ENCODE measurements at places on chromosomes 5 and 9. TPM values are rescaled to one million over a fixed set of nuclear protein-coding genes. Genes with fewer than 3 reads are reported as not detected.

Gene C9
- 1,698 TPM for total RNA-seq

DNA sequence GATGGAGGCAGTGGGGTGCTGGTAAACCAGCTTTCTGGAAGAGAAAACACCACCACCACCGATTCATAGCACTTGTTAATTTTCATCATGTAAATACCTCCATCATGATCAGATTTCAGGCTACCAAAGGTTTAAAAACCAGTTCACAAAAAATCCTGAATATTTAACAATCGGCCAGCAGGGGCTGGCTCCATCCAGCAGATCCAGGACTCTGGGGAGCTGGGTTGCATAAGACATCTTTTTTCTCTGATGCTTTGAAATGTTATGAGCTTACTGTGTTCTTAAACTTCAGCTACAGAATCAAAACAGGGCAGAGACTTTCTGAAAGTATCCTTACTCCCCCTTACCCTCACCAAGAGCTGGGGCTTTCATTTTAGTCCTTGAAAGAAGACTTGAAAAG, 14.6 kb upstream of the RNF183 start:
- H3K4me3 ChIP-seq = no peak overlapping the region
- no peaks in the 10 kb centered on the region for H3K4me1 ChIP-seq
- DNase-seq = no peak
- H3K36me3 ChIP-seq = no peaks in the 10 kb centered on the region

DNA sequence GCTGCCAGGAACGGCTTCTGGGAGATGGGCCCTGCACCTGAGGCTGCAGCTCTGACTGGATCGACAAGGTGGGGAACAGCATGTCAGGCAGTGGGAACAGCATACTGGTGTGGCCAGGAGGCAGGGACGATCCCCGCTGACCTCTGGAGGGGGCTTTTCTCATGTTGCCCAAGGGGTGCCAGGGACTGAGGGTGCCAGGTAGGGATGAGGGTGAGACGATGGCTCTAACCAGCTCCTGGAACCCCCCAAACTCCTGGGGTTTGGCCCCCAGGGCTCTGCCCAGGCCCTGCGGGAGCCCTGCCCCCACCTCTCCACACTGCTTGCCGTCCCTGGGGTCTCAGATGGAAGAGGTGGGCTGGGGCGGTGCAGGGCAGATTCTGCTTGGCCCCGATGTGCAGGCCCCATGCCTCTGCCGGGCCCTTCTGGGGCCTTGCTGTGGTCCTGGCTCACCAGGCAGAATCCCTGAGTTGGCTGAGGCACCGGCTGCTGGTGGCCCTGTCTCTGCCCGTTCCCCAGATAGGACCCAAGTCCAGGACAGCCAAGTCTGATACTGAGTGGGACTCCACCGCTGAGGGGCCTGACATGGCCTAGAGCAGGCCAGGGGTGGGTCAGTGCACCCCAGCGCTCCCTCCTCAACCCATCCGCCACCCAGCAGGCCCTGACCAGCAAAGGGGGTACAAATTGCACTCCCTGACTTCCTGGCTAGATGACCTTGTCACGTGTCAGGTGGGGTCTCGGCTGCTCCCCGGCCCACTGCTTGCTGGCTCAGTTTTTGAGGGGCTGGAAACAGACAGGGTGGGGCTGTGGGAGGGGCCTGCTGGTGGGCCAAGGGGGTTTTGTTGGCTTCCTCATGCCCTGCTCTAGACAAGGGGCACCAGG, 28.4 kb upstream of the RNF130 start:
- H3K27me3 ChIP-seq = no peaks in the 10 kb centered on the region
- H3K4me3 ChIP-seq = no peak overlapping the region
- no peaks in the 10 kb centered on the region for H3K4me1 ChIP-seq
- H3K36me3 ChIP-seq = no peaks in the 10 kb centered on the region
- no peak overlapping the region for H3K27ac ChIP-seq

DNA sequence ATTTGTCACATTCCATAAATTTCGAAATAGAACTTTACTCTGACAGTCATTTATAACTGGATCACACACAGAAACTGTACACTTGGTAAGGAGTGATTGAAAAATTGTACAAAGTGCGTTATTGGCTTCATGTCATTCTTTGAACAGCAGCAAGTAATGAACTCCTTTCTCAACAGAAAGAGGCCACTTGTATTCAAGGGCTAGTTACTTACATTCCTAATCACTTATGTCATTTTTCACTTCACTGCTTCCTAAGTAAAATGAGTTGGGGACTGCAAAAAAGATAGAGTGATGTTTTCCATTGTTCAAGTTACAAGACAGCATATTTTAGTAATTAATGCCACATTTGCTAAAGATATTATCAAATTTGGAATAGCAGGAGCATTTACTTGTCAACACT, 893.2 kb downstream of the DTWD2 start:
- no peak overlapping the region for H3K27ac ChIP-seq
- no peaks in the 10 kb centered on the region for H3K36me3 ChIP-seq
- H3K27me3 ChIP-seq = no peaks in the 10 kb centered on the region
- no peak for DNase-seq

- no peak overlapping the region for H3K4me3 ChIP-seq
- no peaks in the 10 kb centered on the region for H3K36me3 ChIP-seq
- DNase-seq = no peak
Observed at GRCh38 chr5:54885636-54886035, 99.8 kb downstream of the ESM1 start.

Gene FGF1
- 0.42 TPM for total RNA-seq

Gene TRIM36
- total RNA-seq = 0.74 TPM

- H3K36me3 ChIP-seq = no peaks in the 10 kb centered on the region
- H3K27me3 ChIP-seq = no peaks in the 10 kb centered on the region
- H3K4me1 ChIP-seq = no peaks in the 10 kb centered on the region
- no peak for DNase-seq
- H3K4me3 ChIP-seq = no peak overlapping the region
- H3K27ac ChIP-seq = no peak overlapping the region
Observed at GRCh38 chr9:77793849-77794248, 145.7 kb upstream of the GNA14 start.

DNA sequence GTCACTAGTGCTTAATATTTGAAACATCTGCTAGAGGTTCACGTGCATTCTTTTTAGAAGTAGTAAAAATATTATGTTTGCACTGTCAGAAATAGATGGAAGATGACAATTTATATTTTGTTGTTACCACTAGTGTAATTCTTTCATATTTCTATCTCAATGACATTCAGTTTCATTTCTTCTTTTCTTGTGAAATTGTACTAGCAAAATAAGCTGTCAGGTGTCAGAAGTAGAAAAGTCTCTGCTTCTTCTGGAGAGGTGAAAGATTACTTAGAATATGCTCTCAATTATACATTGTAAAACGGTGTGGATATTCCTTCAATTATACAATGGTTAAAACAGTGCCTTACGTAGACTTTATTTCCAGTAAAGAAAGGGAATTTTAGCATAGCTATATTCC, 395.4 kb downstream of the CSNK1G3 start:
- no peaks in the 10 kb centered on the region for H3K4me1 ChIP-seq
- H3K36me3 ChIP-seq = no peaks in the 10 kb centered on the region
- no peak overlapping the region for H3K4me3 ChIP-seq
- DNase-seq = no peak

DNA sequence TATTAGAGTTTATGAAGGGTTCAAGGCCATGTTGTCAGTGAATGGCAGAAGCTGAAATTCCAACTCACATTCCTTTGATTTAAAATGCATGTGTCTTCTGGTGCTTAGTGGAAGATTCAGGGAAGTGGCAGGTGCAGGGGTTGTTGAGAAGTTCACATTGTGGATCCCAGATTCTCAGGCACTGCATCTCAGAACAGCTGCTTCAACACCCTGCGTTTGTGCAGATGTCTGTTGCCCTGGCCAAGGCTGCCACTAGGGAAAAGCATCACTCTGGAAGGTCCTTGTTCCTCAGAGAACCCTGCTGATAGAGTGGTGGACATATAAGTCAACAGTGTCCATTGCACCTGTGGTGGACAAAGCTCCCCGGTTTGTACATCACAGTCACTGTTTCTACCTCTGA, 162.7 kb downstream of the PAPPA start:
- no peak overlapping the region for H3K27ac ChIP-seq
- no peaks in the 10 kb centered on the region for H3K4me1 ChIP-seq

GRCh38 chr9:124611106-124611505, 103.9 kb upstream of the NR5A1 start:
- no peak overlapping the region for H3K27ac ChIP-seq
- peaks cover 2% of the 10 kb centered on the region for H3K36me3 ChIP-seq
- no peaks in the 10 kb centered on the region for H3K4me1 ChIP-seq
- DNase-seq = no peak
- no peak overlapping the region for H3K4me3 ChIP-seq

- no peak for DNase-seq
- H3K4me1 ChIP-seq = no peaks in the 10 kb centered on the region
- H3K27me3 ChIP-seq = no peaks in the 10 kb centered on the region
- H3K27ac ChIP-seq = no peak overlapping the region
- H3K4me3 ChIP-seq = no peak overlapping the region
Observed at GRCh38 chr5:34531751-34532360, 124.3 kb upstream of the RAI14 start.

GRCh38 chr5:159240301-159240870, 22.7 kb upstream of the UBLCP1 start:
- H3K27ac ChIP-seq = no peak overlapping the region
- H3K4me3 ChIP-seq = no peak overlapping the region
- no peaks in the 10 kb centered on the region for H3K4me1 ChIP-seq
- no peaks in the 10 kb centered on the region for H3K27me3 ChIP-seq

DNA sequence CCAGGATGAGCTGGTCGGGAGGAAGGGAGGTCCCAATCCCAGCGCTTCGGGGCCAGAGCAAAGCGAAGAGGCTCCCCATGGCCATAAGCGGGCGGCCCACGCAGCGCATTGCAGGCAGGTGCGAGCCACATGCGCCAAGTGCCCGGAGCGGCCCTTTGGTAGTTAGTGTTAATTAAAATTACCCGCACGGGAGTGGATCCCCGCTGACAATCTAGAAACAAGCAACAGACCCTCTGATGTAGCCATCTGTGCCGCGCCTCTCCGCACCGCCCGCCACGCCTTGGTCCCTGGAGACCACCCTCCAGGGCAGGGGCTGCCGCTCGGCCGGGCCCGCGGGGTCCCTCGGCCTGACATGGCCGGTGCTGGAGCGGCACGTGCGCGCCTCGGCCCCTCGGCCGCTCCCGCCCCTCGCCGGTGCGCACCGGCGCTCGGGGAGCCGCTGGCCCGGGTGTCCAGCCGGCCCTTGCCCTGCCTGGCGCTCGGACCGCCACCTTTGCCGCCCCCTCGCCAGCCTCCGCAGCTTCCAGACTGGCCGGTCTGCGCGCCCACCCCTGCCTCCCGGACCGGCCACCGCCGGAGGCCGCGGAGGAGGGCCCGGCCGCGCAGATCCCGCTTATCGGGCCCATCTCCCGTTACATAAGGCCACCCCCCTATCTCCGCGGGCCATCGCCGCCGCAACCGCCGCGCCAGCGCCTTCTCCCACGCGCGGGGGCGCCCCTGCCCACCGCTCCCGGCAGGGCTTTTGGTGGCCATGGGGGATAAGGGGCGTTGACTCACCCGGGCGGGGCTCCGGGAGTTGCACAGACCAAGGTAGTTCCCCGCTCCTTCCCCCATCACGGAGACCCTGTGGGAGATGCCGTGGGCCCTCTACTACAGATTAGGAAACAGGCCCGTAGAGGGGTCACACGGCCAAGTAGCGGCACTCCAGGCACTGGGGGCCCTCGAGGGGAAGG, 1.9 kb upstream of the IL13 start:
- peak overlapping the region; percentile 38 for H3K4me3 ChIP-seq
- H3K36me3 ChIP-seq = no peaks in the 10 kb centered on the region
- H3K4me1 ChIP-seq = no peaks in the 10 kb centered on the region
- no peaks in the 10 kb centered on the region for H3K27me3 ChIP-seq
- no peak overlapping the region for H3K27ac ChIP-seq

GRCh38 chr9:82706786-82707185, 356.2 kb downstream of the RASEF start:
- no peak overlapping the region for H3K4me3 ChIP-seq
- H3K27me3 ChIP-seq = no peaks in the 10 kb centered on the region
- no peak overlapping the region for H3K27ac ChIP-seq
- H3K36me3 ChIP-seq = no peaks in the 10 kb centered on the region
- no peak for DNase-seq

DNA sequence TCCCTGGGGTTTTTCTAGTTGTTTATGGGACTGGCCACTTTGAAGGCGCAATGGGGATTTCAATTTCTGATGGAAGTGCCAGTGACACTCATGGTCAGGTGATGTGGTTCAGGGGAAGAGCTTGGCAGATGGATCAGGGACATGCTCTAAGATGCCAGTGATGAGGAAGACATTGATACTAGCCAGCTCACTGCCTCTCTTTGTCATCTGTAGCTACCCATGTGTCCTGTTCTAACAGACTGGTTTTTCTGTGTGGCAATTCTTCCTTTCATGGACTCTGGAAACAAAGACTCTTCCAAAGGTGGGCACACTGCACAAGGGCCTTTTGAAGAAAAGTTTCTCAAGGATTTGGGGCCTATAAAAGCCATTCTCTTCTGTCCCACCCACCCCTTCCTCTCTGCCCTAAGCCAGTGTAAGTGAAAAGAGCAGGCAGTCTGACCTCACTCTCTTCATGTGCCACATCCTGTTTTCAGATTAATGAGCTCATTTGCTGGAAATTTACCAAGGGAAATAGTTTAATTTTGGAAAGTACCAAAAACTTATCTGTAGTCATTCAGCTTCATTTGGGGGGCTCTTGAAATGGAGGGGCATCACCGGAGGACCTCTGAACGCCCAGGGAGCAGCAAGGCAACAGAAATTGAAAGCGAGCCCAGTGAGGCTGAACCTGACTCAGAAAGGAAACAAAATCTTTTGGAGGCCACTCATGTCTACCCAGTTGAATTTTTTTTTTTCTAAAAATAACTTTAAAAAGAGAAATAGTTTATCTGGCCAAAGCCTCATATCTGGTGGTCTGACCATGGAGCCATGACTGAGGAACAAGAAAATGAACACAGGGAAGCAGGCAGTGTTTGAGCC, 4.9 kb upstream of the TRAF1 start:
- H3K27me3 ChIP-seq = no peaks in the 10 kb centered on the region
- peaks cover 11% of the 10 kb centered on the region for H3K4me1 ChIP-seq
- peak; percentile 33 for DNase-seq
- H3K36me3 ChIP-seq = no peaks in the 10 kb centered on the region

Gene EGR1
- 18.1 TPM for total RNA-seq

Gene KYAT1
- 10.6 TPM for total RNA-seq

- DNase-seq = no peak
- no peaks in the 10 kb centered on the region for H3K4me1 ChIP-seq
- no peaks in the 10 kb centered on the region for H3K36me3 ChIP-seq
- no peak overlapping the region for H3K4me3 ChIP-seq
Observed at GRCh38 chr5:65822710-65823109, 100.7 kb downstream of the NLN start.

Gene TAF11L10
- not detected for total RNA-seq

GRCh38 chr5:160330212-160330611, 17.8 kb upstream of the CCNJL start:
- no peak overlapping the region for H3K4me3 ChIP-seq
- H3K27me3 ChIP-seq = no peaks in the 10 kb centered on the region
- no peaks in the 10 kb centered on the region for H3K36me3 ChIP-seq
- H3K27ac ChIP-seq = no peak overlapping the region

GRCh38 chr5:116668390-116668789, 93.8 kb upstream of the SEMA6A start:
- no peaks in the 10 kb centered on the region for H3K4me1 ChIP-seq
- DNase-seq = no peak
- no peaks in the 10 kb centered on the region for H3K27me3 ChIP-seq
- no peak overlapping the region for H3K4me3 ChIP-seq
- no peaks in the 10 kb centered on the region for H3K36me3 ChIP-seq
- no peak overlapping the region for H3K27ac ChIP-seq

GRCh38 chr9:36328798-36329411, 70.7 kb upstream of the GNE start:
- no peak overlapping the region for H3K4me3 ChIP-seq
- DNase-seq = no peak
- H3K27me3 ChIP-seq = no peaks in the 10 kb centered on the region
- H3K4me1 ChIP-seq = peaks cover 7% of the 10 kb centered on the region

All from right lobe of liver (tissue), 6 donors.